Astrocyte (in vitro differentiated cells and primary cell): ENCODE measurements at places on chromosomes 7 and 10. TPM values are rescaled to one million over a fixed set of nuclear protein-coding genes. Genes with fewer than 3 reads are reported as not detected.

TRIM73 gene
- total RNA-seq, result 6.1 and 6.9 TPM in 2 replicates

- H3K4me1 ChIP-seq, result peaks cover 8% of the 10 kb centered on the region
- no peak overlapping the region for H3K4me3 ChIP-seq
- no peaks in the 10 kb centered on the region for H3K27me3 ChIP-seq
- H3K27ac ChIP-seq, result no peak overlapping the region
- H3K36me3 ChIP-seq, result no peaks in the 10 kb centered on the region
- DNase-seq, result no peak
Observed at GRCh38 chr10:97017474-97017903, 168.3 kb downstream of the SLIT1 start.

DNA sequence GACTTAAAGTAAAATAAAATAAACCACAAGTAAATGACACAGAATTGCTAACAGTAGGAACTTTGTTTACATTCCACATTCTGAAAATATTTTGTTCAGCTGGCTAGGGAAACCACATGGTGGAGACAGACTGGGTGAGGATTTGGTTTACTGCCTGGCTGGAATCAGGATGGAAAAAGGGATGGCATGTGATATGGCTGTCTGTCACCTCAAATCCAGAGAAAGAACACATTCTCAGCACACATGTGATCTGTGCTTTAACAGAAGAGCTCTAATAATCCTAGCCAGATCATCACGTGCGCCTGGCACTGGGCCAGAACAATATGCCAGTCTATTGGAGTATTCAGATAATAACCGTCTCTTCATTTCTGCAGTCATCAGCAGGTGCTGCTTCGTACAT is 90.9 kb upstream of the PIP4K2A start:
- peak; percentile 63 for DNase-seq
- peaks cover 3% of the 10 kb centered on the region for H3K4me1 ChIP-seq
- no peak overlapping the region for H3K27ac ChIP-seq
- no peaks in the 10 kb centered on the region for H3K36me3 ChIP-seq
- no peaks in the 10 kb centered on the region for H3K27me3 ChIP-seq

DNA sequence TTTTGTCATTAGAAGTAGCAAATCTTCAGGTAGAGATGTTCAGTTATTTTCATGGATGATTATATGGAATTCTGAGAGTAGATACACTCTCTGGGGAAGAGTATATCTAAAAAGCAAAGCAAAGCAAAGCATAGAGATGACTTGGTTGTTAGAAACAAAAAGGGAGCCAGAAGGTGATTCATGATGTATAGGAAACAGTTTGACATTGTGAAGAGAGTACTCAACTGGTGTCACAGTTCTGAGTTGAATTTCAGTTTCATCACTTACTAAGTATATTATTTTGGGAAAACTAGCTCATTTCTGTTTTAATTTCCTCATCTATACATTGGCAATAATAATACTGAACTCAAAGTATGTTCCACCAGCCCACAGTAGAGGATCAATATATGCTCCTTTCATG is 86.8 kb downstream of the SEMA3C start:
- H3K27me3 ChIP-seq, result no peaks in the 10 kb centered on the region
- peaks cover 19% of the 10 kb centered on the region for H3K4me1 ChIP-seq

DNA sequence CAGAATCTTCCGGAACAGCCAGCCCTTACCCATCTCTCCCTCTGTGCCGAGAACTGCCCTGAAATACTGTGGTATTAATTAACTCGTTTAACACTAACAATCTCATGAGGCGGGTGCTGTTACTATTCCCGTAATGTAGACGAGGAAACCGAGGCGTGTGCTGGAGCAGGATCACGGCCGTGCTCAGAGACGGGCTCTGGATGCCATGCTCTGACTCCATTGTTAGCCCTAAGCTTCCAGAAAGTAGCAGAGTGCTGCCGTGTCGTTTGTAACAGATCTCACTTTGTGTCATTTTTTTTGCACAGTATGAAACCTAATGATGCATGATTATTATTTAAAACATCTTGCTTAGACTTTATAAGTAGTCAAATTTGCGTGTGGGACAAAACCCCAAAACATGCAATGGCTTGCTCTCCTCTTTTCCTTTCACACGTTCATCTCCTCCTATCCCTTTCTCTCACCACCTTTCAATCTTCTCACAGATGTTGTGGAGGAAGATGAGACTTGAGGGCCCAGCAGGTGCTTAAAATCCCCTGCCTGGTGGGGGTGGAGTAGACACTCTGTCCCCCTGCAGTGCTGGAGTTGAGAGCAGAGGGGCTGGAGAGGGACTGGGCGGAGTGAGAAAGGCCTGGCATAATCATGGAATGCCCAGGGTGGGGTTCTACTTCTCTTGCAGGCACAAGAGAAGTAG is 482 bp upstream of the ACTR3C start:
- H3K4me1 ChIP-seq, result peaks cover 15% of the 10 kb centered on the region
- H3K27ac ChIP-seq, result no peak overlapping the region

DNA sequence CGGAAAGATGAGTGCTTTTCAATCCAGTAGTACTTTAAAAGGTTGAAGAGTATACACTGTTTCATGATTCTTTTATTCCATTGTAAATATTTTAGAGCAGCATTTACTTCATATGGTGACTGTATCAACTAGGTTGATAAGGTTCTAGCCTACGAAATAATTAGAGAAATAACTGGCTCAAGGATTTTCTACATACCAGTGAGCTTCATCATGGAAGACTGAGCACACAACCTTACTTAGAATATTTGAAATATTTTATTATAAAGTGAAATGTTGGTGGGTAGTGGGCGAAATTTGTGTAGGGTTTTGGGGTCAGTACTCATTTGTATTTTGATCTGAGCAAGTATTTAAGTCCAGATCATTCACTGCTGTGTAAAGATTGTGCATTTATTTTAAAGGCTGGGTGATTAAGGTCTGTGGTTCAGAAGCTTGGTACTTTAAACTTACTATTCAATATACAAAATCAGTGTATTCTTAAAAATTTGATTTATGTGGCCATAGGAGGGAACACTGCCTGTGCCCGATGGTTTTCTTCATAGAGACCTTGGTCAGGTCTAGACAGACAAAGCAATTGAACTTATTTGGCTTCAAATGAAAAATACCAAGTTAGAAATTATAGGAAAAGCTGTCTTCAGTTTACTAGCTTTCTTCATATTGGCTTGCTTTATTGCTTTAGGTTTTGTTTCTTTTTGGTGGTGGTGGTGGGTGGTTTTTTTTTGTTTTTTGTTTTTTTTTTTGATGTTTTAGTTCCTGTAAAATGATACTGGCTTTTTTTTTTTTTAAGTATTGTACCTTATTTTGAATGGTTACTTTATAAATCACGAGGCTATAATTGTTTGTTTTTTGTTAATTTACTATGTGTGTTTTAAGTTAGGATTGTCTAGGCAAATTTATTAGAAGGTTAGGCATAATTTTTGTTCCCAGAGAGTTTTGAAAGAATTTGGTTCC is 3.0 kb downstream of the KMT2E start:
- H3K4me1 ChIP-seq, result peaks cover 7% of the 10 kb centered on the region
- H3K36me3 ChIP-seq, result no peaks in the 10 kb centered on the region
- peak overlapping the region; percentile 86 for H3K4me3 ChIP-seq
- DNase-seq, result peak; percentile 67
- H3K27ac ChIP-seq, result peak overlapping the region; percentile 100

DNA sequence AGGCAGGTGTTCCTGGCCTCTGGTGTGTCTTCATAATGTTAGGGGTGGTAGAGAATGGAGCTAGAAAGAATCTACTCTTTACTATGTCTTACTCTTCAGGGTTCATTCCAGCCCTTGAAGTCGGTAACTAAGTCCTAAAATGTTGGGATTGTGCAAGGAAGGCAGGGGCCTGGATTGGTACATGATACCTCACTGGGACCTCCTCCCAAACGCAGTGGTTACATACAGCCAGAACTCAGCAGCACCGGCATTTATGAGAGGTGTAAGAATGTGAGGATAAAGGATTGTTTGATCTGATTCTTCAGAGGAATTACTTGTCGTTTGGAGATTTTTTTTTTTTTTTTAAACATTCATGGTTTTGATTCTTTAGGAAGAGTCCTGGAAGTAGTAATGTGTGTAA is 6.9 kb downstream of the COMTD1 start:
- peaks cover 37% of the 10 kb centered on the region for H3K4me1 ChIP-seq
- H3K4me3 ChIP-seq, result no peak overlapping the region
- no peak overlapping the region for H3K27ac ChIP-seq
- H3K36me3 ChIP-seq, result peaks cover 42% of the 10 kb centered on the region

DNA sequence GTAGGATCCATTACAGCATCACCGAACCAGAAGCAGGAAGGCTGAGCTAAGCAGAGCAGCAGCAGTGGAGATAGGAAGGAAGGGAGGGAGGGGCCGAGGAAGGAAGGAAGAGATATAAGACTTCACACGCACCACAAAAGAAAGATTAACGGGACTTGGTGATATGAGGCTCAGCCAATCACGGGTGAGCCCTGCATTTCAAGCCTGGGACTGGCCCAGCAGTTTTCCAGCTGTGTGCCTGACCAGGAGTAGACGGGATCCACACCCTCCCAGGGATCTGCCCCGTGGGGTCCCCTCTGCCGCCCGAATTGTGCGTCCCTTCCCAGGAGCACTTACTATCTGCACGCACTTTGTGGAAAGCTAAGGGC is 16.2 kb downstream of the ATG9B start:
- H3K4me3 ChIP-seq, result no peak overlapping the region
- peaks cover 5% of the 10 kb centered on the region for H3K4me1 ChIP-seq
- DNase-seq, result no peak
- H3K27me3 ChIP-seq, result peaks cover 8% of the 10 kb centered on the region
- no peak overlapping the region for H3K27ac ChIP-seq
- no peaks in the 10 kb centered on the region for H3K36me3 ChIP-seq
